EL (cell line): ENCODE measurements at places on chromosomes 7 and 10.

DNA sequence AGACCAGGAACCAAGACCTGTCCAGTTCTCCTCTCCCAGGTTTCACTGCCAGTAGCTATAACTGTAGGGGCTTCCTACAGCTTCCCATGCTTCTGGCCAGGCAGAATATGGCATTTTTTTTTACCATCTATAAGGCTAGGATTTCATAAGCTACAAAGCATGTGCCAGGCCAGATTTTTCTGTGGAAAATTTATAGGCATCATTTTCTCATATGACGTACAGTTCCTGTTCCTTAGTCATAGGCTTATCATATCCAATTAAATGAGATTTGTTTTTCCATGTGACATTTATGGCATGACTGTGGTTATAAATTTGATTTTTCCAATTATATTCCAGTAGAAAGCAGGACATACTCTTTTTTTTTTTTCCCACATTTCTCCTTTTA lies 208.6 kb upstream of the NPY start:
- DNase-seq: peak; percentile 39

GRCh38 chr7:73906874-73907273 lies 45.9 kb downstream of the TMEM270 start:
- no peak for DNase-seq

GRCh38 chr10:86863484-86863842 lies 94.0 kb downstream of the MMRN2 start:
- no peak for DNase-seq

- no peak for DNase-seq
Measured at GRCh38 chr10:50510517-50511473, 113.0 kb downstream of the SGMS1 start.

- no peak for DNase-seq
Measured at GRCh38 chr10:46518028-46518725, 38.3 kb downstream of the GPRIN2 start.

GRCh38 chr10:74377476-74377875 lies 226.5 kb downstream of the ADK start:
- no peak for DNase-seq

DNA sequence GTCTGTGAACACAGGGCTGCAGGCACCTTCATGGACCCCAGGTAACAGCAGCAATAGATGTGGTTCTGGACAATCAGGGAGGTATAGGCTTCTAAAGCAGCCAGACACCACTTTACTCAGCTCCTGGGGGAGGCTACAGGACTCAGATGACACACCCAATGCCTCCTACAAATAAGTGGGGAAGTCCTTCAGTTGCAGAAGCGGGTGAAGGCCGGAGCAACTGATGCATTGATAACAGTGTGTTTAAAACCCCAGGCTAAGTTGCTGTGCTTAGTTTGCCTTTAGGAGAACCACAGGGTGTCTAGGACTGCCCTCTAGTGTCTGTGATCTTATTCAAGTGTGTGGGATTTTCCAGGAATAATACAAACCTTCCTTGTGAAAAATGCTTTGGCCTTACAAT lies 5.9 kb upstream of the ITGA8 start:
- peak; percentile 60 for DNase-seq

DNA sequence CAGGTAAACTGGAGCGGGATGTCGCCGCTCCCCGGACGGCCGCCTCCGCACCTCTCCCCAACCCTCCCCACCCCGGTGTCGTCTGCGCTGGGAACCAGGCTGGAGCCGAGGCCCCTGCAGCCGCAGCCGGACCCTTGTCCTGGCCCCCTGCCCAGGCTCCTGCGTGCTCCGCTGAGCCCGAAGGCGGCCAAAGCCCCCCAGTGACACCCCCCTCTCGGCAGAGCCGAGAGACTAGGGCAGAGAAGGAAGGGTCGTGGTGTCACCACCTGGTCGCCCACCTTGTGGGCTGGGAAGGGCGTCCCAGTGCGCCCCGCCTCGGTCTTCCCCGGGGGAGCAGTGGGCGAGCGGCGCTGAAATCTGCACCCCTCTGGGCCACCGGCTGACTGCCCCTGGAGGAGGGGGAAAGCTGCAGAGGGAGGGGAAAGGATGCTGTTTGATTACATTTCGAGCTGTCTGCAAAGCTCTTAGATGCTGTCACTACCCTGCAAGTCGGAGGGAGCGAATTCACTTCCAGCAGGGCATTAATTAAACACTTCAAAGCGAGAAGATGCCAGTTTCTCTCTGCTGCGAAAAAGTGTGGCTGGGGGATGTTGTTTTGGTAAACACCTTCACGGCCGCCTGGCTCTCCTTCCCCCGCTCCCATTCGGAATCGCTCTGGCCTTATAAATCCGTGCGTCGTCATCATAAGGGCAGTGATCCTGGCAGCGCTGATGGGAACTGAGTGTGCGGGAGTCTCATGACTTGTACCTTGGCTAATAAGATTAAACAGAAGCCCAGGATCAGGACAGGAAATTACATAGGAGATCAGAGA lies 622 bp downstream of the DYNC1I1 start:
- peak; percentile 2 for DNase-seq

- no peak for DNase-seq
Measured at GRCh38 chr10:34811968-34812514, 3.1 kb downstream of the PARD3 start.

DNA sequence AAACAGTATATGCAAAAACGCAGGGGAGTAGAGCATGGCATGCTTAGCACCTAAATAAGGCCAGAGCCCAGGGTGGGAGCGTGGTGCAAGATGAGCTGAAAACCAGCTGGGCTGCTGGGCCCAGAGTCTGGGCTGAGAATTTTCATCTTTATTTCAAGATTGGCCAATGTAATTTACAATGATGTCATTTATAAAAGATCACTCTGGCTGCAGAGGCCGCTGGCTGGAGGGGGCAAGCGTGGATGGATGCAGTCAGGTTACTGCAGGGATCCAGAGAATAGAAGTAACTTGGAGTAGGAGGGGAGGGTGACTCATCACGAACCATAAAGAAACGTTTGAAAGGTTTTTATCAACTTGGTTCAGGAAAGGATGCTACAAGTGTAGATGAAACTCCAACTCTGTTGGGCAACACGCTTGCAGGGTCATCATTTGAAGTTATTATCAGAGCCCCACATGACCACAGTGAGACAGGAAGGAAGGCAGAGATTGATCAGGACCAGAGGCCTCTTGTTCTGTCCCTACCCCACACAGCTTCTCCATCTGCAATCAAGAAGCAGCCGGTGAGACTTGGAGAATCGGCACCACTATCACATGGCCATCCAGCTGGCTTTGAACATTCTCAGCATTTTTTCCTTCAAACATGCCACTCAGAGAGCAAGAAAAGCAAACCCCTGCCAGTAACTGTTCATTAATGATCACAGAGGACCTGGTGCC lies 49.2 kb downstream of the ODAD2 start:
- peak; percentile 15 for DNase-seq

DNA sequence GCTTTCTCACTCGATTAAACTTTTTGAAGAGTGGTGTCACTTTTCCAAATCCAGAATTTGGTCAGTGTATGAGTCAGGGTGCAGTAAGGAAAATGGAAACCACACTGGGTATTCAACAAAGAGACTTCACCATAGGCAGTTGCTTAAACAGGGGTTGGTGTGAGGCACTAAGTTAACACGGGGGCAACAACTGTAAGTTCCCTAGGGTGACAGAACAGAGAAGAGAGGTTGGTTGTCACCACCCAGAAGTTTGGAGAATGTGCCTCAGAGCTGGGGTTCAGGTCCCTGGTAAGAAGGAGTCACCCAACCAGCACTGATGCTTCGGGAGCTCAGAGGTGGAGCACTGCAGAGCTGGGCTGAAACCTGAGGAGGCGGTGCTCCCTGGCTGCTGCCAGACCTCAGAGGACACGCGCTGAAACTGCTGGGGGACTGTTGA lies 170.4 kb downstream of the ARID5B start:
- DNase-seq: peak; percentile 69

DNA sequence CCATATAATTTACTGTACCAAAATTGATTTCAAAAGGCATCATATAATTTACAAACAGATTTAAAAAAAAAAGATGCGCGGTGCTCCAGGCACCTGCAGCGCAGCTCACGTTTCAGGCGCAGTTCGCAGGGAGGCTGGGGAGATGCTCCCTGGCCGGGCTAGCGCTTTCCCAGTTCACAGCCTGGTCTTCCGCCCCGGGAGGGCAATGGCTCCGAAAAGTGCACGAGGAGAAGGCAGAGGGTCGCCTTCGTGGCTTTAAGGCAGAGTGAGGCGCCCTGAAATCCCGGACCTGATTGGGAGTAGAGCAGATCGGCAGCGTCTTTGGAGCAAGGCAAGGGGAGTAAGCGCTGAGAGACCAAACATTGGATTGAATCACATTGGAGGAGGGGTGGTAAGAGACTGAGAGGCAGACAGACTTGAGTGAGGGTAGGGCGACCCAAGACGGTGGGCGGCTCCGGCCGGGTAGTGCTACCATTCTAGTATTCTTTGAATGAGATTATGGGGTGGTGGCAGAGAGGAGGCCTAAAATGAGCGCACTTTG lies 1.5 kb downstream of the NEUROG3 start:
- no peak for DNase-seq

DNA sequence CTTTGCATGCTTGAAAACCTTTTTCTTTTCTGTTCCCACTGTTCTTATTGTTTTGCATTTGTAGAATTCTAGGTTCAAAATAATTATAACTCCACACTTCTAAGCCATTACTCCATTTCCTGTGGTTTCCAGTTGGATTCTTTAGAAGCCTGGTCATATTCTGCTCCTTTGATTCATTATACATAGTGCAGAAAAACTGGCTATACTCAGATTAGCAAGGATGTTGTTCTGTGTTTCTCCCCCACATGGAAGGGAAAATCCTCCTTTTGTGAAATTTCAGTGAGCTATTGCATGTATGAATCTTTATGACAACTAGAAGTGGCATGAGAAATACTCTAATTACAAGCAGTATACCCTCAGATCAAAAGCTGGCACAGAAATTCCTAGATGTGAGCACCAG lies 79.5 kb downstream of the SLC13A1 start:
- no peak for DNase-seq

GRCh38 chr10:50572017-50572491 lies 51.7 kb downstream of the SGMS1 start:
- DNase-seq: no peak

DNA sequence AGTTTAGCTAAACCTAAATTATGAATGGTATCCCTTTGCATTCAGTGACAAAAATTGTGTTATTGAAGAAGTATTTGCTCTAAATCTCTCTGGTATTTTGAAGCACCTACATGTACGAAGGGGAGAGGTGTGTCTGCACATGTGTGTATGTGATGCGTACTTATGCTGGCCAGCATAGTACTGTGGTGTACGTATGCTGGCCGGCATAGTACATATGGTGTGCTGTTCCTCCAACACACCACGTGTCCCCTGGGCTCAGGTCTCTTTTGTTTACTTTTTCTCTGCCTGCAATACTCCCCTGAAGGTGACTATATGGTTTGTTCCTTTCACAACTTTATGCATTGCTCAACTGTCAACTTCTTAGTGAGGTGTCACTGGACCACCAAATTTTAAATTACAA lies 360.3 kb downstream of the CRPPA start:
- DNase-seq: no peak

DNA sequence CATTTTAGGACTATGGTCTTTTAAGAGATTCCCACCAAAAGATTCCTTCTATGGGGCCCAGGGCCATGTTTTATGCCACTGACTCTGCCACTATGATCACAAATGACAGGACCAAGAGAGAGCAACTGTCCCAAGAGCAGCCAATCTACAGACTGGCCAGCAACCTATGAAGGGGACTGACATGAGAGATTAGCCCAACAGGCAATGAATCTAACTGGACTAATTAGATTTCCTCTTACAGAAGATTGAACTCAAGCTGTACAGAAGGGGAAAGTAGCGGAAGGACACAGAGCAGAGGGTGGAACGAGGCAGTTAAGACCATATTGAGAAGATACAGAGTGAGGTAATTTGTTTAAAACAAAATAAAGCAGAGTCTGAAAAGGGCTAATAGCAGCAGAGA lies 25.8 kb downstream of the ZNF800 start:
- no peak for DNase-seq

GRCh38 chr7:73723813-73724212 lies 4.3 kb upstream of the STX1A start:
- no peak for DNase-seq

DNA sequence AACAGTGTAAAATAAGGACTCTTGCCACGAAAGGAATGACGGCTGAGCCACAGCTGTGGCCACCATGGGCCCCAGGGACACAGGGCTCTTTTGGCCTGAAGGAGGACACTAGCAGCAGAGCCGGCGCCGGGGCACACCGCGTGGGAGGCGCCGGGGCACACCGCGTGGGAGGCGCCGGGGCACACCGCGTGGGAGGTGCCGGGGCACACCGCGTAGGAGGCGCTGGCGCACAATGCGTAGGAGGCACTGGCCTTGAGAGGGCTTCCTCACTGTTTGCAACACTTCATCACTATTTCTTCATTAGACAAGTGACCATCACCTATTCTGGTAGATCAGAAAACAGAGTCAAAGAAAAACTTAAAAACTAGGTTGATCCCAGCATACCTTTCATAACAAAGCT lies 23.4 kb downstream of the ESYT2 start:
- no peak for DNase-seq

- no peak for DNase-seq
Measured at GRCh38 chr7:111954474-111955381, 251.5 kb downstream of the DOCK4 start.

GRCh38 chr7:78125884-78126283 lies 327.3 kb downstream of the PHTF2 start:
- DNase-seq: peak; percentile 61

GRCh38 chr10:90222372-90222771 lies 521.0 kb downstream of the KIF20B start:
- peak; percentile 85 for DNase-seq

- peak; percentile 99 for DNase-seq
Measured at GRCh38 chr10:70664702-70665195, 7.6 kb upstream of the ADAMTS14 start.

- DNase-seq: no peak
Measured at GRCh38 chr10:96684826-96685225, 35.5 kb downstream of the PIK3AP1 start.

GRCh38 chr10:32931593-32931992 lies 26.4 kb downstream of the ITGB1 start:
- no peak for DNase-seq

- DNase-seq: peak; percentile 26
Measured at GRCh38 chr10:5628451-5629302, 37.7 kb downstream of the ASB13 start.

DNA sequence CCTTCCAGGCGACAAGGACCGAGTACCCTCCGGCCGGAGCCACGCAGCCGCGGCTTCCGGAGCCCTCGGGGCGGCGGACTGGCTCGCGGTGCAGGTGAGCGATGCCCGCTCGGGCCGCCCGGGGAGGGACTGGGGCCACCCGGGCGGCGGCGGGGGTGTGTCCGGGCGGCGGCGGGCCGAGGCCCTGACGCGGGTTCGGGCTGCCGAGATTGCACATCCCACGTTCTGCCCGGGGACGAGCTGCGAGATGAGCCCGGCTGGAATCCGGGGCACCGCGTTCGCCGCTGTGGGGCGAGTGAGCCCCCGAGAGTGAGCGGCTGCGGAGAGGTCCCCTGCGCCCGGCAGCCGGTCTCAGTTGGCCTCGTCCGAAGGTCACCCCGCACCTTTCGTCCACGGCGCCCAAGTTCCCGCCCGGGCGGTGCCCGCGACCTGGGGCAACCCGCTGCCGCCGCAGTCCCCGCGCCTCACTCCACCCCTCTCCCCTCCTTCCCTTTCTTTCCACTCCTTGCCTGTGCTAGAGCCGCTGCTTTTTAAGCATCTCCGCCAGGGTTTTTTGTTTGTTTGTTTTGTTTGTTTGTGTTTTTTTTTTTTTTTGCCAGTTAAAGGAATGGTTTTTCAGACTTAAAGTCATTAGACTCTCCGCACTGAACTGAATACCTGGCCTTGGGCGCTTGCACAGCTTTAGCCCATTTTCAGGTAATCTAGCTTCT lies 515 bp downstream of the RALA start:
- DNase-seq: no peak
